Osteocyte (in vitro differentiated cells): ENCODE measurements at places on chromosomes 1 and 21. TPM values are rescaled to one million over a fixed set of nuclear protein-coding genes. Genes with fewer than 3 reads are reported as not detected.

The PAQR6 gene
- 12.0 and 12.5 TPM in 2 replicates for total RNA-seq

GRCh38 chr1:117051224-117052064 lies 8.7 kb upstream of the TTF2 start:
- no peak for DNase-seq

DNA sequence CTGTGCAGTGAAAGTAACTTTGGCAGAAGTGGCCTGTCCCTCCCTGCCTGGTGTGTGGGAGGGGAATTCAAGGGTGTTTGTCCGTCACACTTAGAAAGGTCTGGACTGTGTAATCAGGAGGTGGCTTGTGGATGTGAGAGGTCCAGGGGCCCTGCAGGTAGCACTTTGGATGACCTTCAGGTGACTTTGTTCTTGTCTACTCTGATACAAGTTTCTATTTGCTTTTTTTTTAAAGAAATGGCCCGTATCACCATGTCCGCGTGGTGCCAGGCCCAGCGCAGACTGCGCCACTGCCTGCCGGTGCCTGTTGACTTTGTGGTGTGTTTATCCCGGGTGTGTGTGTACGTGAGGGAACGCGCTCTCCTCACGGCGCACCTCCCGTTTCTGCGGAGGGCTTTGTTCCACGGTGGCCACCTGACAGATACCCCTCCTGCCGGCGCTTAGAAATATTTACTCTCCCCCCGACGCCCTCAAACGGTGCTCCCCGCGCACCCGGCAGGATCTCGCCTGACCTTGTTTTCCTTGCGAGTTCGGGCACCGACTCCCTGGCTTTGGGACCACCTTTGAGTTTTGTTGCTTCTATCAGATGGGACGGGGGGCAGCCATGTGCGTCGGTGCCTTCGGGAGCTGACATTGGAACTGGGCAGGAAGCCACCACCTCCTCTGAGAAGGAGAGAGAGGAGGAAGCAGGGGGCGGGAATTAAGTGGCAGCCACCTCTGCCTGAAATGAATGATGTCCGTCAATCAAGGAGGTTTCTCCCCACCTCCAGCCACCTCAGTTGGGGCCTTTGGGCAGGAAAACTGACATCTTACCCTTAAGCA lies 119.4 kb downstream of the PRDM16 start:
- no peak for DNase-seq

- DNase-seq: peak; percentile 94
These were observed 1.0 kb downstream of the BTG2 start for GRCh38 chr1:203306089-203306964.

GRCh38 chr21:31233711-31234110 lies 110.3 kb downstream of the TIAM1 start:
- no peak for DNase-seq

DNA sequence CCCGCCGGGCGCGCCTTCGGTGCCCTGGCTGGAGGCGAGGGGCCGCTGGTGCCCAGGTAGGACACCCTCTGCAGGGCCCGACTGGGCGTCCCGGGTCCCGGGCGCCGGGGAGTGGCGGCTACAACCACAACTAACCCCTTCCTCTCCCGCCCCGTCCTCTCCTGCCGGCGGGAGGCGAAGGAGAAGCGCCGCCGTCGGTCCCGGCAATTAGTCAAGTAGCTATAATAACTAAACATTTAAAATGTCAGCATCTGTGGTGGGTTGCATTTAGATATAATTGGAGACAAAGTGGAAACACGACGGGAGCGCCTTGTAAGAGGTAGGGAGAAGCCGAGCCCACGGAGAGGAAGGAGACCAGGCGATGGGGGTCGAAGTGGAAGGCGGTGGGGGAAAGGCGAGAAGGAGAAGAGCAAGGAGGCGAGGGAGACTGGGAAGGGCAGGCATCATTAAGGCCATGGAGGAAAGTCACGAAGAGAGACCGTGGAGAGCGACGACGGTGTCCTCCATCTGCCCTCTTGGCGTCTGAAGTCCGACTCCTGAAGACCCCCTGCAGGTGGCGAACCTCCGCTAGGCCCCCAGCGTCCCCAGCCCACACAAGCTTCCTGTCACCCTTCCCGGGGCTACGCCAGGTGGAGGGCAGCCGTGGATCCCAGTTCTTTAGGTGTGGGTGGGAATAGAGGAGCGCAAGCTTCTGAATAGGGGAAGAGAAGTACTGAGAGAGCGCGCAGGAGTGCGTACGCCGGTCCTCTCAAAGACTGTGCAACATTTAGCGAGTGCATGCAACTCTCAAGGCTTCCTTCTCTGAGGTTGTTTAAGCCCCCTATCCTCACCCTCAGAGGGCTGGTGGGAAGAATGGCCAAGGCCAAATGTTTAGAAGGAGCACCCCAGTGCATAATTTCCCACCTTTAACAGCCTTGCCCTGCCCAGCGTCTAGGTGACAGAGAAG lies 1.6 kb downstream of the CNIH3 start:
- DNase-seq: no peak

The RORC gene
- total RNA-seq: not detected in 2 replicates

DNA sequence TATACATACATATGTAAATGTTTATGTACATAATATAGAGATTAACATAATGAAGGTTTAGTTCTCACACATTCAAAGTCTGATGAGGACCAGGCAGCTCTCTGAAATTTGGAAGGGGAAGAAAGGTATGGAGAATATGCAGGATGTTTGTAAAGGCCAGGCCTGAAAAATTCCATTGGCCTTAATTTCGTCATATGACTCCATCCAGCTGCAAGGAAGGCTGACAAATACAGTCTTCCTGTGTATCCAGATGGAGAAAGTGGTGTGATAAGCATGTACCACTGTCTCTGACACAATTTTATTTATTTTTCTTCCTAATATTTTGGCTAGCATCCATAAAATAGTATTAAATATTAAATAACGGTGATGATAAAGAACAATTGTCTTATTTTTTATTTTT lies 6.3 kb upstream of the SGIP1 start:
- no peak for DNase-seq

The MNDA gene
- total RNA-seq: not detected in 2 replicates

DNA sequence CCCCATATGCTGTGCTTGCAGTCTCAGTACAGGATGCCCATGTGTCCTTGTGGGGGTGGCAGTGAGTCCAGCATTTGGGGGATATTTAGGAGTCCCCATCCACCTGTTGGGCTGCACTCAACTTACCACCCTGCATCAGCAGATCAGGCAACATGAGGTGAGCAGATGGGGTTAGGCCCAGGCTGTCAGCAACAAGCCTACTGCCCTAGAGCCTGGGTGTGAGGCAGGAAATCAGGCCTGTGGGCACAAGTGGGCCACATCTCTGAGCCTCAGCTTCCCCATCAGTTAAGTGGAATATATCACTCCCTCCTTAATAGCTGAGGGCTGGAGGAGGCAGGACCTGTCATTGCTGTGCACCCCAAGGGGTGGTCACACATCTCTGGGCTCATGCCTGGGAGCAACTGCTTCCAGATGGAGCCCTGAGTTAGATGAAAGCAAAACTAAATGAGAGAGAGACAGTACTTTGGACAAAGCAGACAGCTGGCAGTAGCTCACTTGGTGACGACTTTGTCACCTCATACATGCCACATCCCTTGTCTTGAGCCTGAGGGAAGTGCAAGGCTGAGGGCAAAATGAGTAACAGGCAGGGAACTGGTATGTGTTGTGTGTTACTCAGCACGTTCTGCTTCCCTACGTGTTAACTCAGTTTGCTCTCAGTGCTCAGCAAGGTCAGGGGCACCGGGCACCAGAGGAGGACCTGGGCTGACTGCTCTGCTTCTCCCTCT lies 48.4 kb downstream of the TRIM11 start:
- DNase-seq: no peak

DNA sequence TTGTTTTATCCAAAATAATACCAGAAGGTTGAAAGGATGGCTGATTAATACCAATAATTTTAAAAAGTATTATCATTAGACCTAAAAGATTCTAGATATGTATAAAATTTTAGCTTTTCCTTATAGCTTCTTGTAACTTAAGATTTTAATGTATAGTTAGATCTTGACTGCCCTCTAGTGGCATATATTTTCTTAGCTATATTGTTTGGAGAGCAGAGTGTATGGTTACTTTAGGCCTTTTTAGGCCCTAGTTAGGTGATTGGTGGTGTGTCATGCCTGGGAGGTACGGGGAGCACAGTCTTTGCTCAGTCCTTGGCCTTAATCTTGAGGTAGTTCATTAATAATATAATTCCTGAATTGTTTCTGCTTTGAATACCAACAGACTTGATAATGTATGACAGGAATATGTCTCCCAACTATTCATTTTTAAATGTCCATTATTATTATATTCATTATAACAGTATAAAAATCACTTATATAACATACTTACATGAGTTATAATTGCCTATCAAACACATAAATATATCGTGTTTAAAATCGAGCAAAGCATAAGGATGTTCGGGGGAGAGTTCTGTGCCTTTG lies 328.4 kb downstream of the ZP4 start:
- DNase-seq: no peak

DNA sequence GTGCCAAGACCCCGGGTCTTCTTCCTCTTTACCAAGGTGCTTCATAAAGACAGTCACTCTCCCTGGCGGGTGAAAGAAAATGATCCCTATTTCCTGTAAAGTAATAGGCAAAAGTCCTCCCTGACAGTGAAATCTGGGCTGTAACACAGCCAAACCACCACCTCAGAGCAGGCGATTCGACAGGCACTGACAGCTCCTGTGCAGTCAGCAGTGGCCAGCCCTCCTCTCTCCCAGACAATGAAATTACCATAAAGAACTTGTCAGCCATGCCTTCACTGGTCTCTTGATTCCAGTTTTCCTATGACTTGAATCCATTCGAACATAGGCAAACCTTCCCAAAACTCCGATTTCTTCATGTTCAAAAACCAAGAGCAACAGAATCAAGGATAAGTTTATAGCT lies 492.2 kb upstream of the DAB1 start:
- DNase-seq: no peak

- no peak for DNase-seq
These were observed 26.9 kb upstream of the RCAN3 start for GRCh38 chr1:24475700-24476099.

DNA sequence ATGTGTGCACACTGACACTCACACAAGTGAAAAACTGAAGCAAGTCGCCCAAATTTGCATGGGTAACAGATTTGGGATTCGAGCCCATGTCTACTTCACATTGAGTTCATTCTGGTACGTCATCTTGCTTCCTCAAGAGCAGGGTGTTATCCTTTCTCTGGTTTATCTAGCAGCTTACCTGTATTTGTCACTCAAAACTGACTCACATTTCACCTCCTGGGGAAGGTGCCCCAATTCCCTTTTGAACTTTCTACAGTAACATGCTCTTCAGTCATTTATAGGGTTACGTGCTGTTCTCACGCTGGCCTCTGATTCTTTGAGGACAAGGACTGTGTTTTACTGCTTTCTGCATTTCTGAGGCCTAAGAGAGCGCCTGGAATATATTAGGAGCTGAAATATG lies 162.8 kb downstream of the PDE4B start:
- DNase-seq: no peak

- DNase-seq: no peak
These were observed 7.0 kb upstream of the USP25 start for GRCh38 chr21:15722591-15723324.

The DCDC2B gene
- not detected in 2 replicates for total RNA-seq

DNA sequence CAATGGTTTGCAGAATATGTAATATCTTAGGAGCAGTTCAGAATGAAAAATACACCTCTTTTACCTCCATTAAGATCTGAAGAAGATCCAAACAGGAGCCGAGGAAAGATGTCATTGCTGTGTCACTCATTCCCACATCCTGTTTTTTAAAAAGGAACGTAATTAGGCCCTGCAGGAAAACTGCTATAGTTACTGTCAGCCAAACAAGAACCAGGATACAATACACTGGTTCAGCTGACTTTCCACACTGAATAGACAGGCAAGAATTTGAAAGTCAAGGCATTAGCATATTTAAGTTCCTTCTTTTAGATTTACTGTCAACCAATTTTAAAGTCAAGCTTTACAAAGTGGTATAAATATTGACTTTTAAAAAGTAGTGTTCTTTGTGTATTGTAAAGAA lies 63.8 kb downstream of the IARS2 start:
- no peak for DNase-seq

DNA sequence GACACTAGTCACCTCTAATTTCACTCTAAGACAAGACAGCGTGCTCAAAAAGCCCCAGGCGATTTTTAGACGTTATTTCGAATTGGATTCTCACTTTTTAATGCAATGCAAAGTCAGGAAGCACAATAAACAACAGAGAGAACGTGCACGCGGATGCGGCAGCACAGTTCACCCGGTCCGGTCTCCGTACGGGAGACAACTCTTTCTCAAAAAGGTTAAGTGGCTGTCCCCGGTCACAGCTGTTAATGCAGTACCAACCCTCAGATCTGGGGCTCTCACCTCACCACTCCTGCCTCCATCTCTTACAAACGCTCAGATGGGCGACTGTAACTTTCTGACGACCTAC lies 1.2 kb downstream of the HP1BP3 start:
- no peak for DNase-seq

The FAM72B gene
- total RNA-seq: 1.7 and 2.5 TPM in 2 replicates

GRCh38 chr1:197782722-197783360 lies 7.6 kb upstream of the DENND1B start:
- DNase-seq: no peak

DNA sequence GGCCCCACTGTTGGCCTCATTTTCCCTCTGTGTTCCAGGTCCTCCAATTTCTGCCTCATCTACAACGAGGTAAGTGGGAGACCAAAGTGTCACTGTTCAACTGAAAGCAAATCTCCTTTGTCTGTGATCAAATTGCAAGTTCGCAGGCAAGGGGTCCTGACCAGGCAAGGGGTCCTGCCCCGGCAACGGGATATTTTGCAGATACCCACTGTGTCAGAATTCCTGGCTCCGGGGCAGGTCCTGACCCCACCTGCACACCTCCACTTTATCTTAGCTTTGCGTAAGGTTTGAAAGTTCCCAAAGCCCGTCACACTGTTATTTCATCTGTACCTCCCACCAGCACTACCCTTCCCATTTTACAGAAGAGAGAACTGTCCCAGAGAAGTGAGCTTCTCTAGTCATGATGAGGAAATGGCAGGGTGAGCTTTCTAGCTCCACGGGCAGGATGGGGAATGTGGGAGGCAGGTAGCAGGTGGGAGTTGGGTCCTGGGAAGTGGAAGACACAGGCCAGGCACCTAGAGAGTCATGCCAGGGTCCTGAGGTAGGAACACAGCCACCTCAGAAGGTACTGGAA lies 32.0 kb upstream of the CSF1 start:
- no peak for DNase-seq

The RAB7B gene
- total RNA-seq: 0.78 TPM in 2 replicates

The SLC25A33 gene
- 6.9 and 7.0 TPM in 2 replicates for total RNA-seq

GRCh38 chr1:232249861-232250777 lies 379.8 kb downstream of the SIPA1L2 start:
- DNase-seq: no peak

DNA sequence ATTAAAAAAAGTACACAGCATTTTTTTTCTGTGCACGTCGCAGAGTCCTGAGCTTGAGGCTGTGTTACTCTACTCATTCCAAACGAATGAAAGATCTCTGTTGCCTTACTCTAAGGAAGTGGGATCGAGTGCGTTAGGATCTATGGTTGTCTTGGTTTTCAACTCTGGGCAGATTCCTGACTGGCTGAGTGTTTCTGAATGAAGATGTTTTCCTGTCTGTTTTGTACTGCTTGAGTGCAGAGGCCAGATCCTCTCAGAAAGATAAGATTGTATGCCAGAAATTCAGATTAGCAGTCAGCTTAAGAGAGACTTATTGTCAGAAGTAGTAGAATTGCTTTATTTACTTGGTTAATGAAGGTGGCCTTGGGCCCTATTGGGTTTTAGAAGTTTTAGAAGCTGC lies 14.0 kb downstream of the PLA2G2E start:
- no peak for DNase-seq

The ADGRL2 gene
- total RNA-seq: 76.3 and 82.6 TPM in 2 replicates
